ENCODE measurements at places on chromosomes 2 and 18.
A peak's percentile ranks its signal among the peaks of the same experiment; 100 is the strongest.

DNA sequence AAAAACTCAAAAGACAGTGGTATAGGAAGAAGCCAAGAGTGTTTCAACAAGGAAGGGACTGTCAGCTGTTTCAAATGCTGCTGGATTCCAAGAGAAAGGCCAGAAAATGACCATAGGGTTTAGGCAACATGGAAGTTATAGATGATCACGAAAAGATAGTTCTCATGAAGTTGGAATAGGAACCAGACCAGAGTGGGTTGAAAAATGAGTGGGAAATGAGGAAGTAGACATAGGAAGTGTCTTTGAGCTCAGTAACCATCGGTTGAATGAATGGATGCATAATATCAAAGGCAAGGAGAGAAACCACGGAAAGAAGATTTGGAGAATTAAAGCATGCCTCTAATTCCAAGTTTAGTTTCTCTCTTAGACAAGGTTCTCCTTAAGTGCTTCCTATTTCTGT is 1.3 kb downstream of the NCAPH start:
- DNase-seq, result no peak

- DNase-seq, result no peak
These were observed 14.3 kb downstream of the KIAA1328 start for GRCh38 chr18:36843199-36843598.

- DNase-seq, result no peak
These were observed 71.2 kb upstream of the CNTNAP5 start for GRCh38 chr2:123953846-123954245.

GRCh38 chr2:3113122-3113521 is 264.5 kb downstream of the EIPR1 start:
- no peak for DNase-seq

DNA sequence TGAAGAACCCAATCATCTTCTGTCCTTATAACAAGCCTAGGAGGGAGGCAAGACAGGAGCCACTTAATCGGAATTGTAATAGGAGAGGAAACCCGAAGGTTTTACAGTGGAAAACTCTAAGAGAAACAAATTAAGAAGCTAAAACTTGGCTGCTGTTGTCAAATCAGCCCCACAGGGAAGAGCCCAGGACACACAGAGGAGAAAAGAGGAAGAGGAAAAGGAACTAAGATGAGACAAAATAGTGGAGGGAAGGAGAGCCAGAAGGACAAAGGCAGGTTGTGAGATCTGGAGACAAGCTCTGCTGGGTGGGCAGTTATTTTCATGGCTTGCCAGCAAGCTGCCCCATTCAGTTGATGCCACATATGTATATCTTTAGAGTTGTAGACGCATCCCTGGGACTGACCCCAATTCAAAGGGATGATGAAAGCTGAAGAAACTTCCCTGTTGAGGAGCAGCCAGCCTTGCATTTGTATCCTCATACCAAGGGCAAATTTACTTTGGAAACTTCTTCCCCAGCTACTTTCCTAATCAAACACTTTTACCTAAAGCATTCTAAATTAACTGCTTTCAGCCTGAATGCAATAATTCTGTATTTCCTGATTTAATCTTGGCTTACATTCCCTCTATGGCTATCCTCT is 499.8 kb upstream of the MEIS1 start:
- DNase-seq, result no peak

GRCh38 chr2:112958428-112959108 is 19.2 kb upstream of the IL36G start:
- peak; percentile 30 for DNase-seq

GRCh38 chr18:77108821-77109647 is 23.5 kb downstream of the MBP start:
- DNase-seq, result no peak

Measured in AG04450 (cell line).